ENCODE measurements at places on chromosomes 16 and 17.
A peak's percentile ranks its signal among the peaks of the same experiment; 100 is the strongest.

DNA sequence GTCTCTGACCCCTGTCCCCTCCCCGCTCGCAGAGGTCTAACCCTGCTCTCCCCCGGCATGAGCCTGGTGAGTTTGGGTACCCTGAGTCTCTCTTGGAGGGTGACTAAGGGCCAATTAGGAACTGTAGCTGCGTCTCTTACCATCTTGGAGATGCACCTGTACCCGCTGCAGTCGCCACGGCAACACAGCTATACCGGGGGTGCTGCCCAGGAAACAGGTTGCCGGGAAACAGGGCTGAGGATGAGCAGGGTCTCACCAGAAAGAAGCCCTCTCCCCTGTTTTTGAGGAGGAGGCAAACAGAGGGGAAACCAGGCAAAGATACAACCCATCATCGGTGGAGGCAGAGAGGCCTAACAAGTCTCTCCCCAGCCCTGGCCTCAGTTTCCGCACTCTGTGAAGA is 140.2 kb downstream of the TMEM132E start:
- DNase-seq, result no peak

DNA sequence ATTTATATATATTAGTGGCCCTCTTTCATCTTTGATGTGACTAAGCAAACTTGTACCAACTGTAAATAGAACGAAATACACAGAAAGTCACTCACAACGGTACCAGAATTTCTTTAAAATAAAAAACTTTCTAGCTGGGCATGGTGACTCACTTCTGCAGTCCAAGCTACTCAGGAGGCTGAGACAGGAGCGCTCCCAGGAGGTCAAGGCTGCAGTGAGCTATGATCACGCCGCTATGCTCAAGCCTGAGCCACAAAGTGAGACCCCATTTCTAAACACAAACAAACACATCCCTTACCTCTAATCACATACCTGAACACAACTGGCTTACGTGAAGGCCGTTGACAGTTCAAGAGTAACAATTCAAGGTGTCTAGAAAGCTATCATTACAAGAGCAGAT is 29.7 kb downstream of the STAT5B start:
- DNase-seq, result no peak

DNA sequence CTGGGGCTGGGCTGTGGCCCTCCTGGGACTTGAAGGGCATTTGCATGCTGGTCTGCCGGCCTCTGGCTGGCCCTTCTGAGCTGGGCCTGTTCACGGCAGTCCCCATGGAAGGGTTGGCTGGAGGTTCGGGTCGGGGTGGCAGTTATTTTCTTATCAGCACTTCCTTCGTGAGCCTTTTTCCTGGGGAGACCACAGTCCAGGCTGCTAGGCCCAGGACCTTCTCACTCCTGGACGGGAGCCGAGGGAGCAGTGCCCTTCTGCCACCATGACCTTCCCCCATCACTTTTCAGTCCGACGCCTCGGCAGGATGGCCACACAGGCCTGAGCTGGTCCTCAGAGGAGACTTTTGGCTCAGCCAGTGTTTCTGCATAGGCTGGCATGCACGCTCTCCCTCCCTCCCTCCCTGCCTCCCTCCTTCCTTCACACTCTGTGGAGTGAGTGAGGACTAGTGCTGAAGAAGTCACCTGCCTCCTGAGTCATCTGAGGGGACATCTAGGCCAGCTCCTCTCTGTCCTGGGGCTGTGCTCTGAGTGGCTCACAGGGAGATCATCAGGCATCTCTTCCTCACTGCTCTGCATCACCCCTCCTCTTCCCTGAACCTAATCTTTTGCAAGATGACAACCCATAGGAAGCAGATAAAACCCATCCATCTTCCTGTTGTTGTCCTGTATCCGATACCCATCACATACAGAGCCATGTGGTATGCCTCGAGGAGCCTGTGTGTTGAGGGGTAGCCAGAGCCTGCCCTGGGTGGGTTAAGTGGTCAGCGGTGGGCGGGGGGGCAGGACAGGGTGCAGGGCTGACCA is 109.7 kb downstream of the RAP1GAP2 start:
- DNase-seq, result no peak

GRCh38 chr17:60326702-60327101 is 65.2 kb downstream of the USP32 start:
- no peak for DNase-seq

DNA sequence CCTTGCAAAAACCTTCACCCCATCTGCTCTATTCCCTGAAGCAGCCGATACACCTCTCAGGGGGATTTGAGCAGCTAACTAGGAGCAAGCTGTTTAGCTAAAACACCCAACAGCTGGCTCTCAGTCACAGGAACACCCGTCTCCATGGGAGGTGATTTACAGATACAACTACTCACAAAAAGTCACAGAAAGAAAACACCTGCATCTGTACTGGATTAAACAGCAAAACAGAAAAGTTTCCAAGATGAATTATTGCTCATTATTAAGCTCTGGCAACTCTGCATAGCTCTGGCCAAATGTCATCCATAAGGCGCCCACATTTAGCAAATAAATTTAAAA is 22.3 kb downstream of the GJC1 start:
- no peak for DNase-seq

- no peak for DNase-seq
Observed at GRCh38 chr17:40058865-40059264, 3.9 kb upstream of the THRA start.

DNA sequence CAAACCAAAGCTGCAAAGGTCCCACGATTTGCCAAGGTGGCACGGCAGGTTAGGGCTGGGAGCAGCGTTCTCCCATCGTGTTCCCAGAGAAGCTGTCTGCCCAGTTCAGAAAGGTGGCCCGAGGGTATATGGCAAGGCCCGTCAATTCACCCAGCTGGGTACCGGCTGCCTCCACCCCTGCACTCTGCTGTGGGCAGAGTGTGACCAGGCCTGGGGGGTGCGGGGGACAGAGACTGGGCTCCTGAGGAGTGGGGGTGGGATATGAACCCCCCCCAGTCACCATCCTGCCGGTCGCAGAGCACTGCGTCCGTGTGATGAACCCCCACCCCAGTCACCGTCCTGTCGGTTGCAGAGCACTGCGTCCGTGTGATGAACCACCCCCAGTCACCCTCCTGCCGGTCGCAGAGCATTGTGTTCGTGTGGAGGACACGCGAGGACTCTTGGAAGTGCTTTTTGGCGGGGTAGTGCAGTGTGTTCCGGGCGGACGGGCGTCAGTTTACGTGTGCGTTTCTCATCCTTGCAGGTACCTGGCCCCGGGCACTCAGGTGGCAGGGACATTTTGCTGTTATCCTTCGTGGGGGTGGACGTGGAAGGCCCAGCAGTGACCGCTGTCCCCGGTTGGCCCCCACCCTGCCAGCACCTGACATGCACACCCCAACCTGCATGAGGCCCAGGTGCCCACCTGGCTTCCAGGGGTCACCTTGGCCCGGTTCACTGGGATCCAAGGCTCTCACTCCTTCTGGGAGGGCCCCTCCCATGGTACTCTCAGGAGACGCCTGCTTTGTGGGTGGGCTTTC is 2.7 kb upstream of the FASN start:
- DNase-seq, result no peak

- peak; percentile 76 for DNase-seq
Observed at GRCh38 chr16:58020628-58021521, 4.7 kb upstream of the MMP15 start.

DNA sequence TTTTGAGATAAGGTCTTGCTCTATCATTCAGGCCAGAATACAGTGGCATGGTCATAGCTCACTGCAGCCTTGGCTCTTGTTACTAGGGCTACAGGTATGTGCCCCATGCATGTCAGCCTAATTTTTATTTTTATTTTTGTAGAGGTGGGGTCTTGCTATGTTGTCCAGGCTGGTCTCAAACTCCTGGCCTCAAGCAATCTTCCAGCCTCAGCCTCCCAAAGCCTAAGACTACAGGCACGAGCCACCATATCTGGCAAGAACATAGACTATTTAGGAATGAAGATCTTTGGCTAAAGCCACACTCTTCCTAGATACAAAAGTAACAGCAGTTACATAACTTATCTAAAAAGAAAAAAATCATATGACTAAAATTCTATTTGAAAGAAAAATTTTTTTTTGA is 15.6 kb upstream of the DDX19A start:
- no peak for DNase-seq

- no peak for DNase-seq
Observed at GRCh38 chr16:87499189-87499486, 6.3 kb upstream of the ZCCHC14 start.

DNA sequence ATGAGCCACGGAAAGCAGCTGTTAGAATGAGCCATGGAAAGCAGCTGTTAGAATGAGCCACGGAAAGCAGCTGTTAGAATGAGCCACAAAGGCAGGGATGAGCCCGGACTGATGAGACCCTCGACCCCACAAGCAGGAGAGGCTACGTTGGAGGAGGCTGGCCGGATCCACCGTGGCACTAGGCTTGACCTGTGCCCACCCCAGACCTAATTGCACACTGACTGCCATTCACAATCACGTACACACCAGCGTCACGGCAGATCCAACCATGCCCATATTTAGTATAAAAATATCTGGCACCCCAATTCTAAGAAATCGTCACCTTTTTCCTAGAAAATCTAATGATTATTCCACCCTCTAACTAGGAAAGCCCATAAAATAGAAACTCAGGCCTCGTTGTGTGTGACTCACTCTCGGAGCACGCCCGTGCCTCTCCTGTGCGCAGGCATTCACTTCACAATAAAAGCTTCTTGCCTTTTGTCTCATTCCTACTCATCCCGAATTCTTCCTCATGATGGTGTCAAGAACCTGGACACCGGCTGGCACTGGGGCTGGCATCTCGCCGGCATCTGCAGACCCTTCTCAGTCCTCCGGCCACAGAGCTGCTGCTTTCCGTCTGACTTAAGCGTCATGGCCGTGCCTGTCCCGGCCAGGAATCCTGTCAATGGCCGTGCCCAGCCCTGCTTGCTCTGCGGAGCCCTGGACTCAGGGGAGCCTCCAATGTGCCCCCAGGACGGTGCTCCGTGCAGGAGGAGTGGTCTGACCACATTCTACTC is 5.5 kb upstream of the SECTM1 start:
- DNase-seq, result no peak

GRCh38 chr16:85134076-85134788 is 22.0 kb upstream of the CIBAR2 start:
- DNase-seq, result no peak

- no peak for DNase-seq
Observed at GRCh38 chr17:64130559-64131001, 636 bp upstream of the ERN1 start.

DNA sequence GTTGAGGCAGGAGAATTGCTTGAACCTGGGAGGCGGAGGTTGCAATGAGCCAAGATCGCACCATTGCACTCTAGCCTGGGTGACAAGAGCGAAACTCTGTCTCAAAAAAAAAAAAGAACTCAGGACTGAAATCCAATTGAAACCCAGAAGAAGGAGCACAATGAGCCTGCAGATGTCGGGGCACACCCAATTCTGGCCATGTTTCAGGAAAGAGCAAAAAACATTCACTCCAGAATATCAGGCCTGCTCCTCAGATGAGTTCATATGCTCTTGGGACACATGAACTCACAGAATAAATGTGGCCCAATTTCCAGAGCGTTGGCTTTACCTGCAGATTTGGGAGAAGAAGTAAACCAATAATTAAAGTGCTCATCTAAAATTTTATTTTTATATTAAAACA is 3.0 kb upstream of the CMTM2 start:
- DNase-seq, result no peak

DNA sequence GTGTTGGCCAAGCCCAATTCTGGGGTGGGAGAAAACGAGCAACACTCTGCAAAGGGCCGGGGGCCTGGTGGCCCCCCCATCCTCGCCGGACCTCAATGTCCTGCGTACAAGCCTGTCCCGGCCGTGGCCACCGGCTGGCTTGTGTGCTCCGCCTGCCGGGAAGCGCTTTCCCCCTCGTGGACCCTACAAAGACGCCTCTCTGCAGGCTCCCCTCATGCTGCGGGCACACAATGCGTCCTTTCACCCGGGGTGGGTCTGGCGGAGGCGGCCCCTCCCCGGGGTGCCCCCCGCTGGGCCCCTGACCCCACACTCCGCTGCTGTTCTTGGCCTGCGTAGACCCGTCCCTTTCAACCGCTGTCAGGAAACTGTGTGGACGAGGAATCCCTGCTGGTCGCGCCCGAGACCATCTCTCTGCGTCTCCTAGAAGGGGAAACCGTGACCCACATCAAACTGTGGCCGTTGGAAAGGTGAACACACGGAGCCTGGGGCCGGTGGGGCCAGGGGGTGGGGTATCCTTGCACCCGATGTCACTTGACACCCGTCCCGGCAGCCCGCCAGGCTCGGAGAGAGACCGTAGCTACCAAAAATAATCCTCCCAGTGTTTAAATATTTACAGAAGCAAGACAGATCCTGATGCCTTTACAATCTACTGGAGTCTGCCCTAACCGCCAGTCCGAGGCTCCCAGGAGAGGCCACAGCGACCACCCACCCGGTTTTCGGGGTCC is 43.6 kb downstream of the TBC1D16 start:
- no peak for DNase-seq
